T-cell (primary cell): ENCODE measurements at places on chromosomes 4 and X.
A peak's percentile ranks its signal among the peaks of the same experiment; 100 is the strongest.

DNA sequence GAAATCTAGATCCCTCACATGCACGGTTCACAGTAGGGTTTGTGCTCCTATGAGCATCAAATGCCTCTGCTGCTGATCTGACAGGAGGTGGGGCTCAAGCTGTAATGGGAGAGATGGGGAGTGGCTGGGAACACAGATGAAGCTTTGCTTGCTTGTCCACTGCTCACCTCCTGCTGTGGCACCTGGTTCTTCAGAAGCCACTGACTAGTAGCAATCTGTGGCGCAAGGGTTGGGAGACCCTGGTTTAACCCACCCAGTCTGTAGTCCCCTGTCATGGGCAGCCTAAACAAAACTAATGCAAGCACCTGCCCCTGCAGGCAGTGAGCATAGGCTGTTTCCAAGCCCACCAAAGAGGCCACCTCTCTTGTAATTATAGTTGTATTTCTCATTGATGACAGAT is 116.6 kb downstream of the SHOX start:
- DNase-seq, result no peak

DNA sequence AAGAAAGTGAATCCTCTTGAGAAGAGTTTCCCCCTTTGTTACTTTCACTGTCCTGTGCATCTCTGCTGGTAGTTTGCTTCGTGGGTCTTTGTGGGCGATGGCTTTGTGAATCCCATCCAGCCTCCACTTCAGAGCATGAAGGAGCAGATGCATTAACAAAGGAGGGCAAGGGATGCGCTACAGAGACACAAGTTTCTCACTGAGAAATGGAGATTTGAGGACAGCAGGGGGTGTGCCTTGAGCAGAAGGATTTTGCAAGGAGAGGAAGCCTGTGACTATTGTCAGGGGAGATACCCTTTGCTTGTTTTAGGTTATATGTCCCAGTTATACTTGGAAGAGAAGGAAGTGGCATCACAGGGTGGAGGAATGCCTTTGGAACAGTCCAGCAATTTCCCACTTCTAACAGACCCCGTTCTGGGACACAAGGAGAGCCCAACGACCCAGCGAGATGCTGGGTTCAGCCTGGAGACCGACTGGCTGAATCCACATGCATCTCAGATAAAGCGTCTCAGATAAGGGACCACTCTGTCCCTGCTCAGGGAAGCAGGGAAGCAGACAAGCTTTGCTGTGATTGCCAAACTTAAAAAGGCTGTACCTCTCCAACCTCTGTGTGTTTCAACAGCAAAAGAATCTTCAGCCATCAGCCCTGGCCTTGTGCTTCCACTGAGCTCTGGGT is 314.6 kb upstream of the GATB start:
- DNase-seq, result no peak

DNA sequence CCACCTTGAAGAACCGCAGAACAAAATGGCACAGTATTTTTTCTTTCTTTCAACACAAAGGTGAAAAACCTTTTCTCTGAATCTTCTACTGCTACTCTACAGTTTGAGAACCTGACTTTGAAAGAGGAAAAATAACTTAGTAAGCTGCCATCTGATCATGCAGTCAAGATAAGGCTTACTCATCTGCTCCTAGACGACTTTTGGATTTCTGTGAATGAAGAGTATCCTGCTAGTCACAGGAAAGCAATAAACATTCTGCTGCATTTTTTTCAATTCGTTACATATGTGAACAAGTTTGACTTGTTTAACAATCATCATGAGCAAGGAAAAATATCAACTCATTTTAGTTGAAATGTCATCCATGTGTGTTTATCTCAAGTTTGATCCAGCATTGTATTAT is 25.2 kb downstream of the TIGD2 start:
- no peak for DNase-seq

DNA sequence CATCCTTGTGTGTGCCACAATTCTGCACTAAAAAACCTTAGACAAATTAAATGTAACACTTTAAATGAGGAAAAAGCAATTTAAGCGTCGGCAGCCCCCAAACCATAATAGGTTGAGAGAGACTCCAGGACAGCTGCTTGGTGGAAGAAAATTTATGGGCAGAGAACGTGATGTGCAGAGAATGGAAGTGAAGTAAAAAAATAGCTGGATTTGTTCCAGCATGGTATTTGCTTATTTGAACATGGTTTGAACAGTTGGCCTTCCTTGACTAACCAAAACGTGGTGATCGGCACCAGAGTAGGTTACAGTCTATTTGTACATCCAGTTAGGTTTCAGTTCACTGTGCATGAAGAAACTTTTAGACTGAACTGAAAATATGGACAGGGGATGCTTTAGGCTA is 343.0 kb upstream of the CPEB2 start:
- DNase-seq, result no peak

DNA sequence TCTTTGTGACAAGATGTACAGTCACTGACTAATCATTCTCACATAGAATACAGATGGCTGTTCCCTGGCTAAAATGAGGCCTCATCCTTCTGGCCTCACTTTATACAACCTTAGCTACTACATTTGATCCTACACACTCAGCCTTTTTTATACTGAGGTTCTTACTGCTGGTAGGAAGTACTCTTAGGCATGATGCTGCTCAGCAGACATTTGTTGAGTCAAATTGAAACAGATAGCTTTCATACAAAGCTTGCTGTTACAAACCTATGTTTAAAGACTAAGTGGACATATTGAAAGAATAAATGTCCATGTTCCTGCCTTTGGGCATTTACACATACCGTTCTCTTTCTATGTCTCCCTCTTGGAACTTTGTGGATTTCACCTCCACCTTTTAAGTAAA is 154.9 kb downstream of the NPFFR2 start:
- DNase-seq, result no peak

DNA sequence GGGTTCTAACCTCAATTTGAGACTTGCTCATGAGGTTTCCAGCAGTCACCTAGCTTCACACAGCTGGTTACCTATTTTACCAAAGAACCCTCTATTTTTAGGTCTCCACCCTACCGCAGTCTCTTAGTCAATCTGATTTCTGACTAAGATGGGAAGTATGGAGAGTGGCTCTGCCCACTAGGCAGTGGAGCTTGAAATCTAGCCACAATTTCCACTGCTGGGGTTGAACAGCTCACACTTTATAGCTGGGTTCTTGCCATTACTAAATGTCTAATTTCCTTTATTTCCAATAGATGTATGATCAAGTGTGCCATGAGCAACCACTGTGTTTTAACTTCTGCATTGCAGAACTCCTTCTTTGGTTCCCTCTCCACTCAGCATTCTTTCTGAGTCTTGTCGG is 43.1 kb downstream of the GASK1B start:
- DNase-seq, result no peak

GRCh38 chr4:89753601-89754066 is 83.3 kb downstream of the SNCA start:
- no peak for DNase-seq

DNA sequence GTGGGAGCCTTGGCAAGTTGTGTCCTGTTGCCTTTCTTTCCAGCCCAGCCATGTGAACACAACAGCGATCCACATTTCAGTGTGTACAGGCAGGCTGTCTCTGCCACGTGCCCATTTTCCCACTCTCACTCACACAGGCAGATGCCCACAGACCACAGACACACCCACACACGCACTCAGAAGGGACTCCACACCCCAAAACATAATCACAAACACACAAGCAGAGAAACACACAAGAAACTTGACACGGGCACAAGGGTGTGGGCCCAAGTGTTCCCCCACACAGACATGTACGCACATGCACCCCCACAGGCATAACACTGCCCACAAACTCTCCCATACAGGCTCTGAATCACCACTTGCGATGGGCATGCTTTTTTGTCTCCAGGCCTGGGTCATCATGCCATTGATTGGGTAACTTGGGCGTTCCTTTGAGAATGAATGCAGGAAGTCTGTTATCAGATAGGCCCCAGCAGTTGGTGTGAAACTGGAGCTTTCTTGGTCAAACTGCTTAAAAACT is 84.3 kb downstream of the NBDY start:
- DNase-seq, result peak; percentile 46
